ENCODE measurements at places on chromosomes 1 and 21.
A peak's percentile ranks its signal among the peaks of the same experiment; 100 is the strongest.

- no peak for DNase-seq
These were observed 481.8 kb downstream of the USP25 start for GRCh38 chr21:16211339-16212303.

DNA sequence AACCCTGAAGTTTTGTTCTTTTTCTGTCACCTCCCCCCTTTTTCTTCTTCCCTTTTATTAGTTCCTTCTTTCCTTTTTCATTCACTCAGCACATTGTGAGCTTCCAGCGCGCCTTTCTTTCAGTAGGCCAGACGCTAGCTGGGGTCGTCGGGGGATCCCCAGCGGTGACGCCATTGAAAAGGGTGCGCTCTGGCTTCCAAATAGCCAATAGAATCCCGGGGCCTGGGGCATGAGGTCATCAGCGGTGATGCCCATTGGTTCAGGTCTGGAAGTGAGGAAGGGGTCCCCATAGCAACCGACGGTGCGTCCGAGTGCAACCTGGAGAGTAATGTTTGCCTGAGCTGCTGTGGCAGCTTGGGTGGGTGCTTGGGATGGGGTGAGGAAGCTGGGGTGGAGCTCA, 6.9 kb upstream of the EFNA3 start:
- no peak for DNase-seq

GRCh38 chr1:2874607-2875480, 73.4 kb upstream of the TTC34 start:
- DNase-seq = no peak

GRCh38 chr1:178457651-178458050, 39.1 kb downstream of the CLEC20A start:
- DNase-seq = no peak

DNA sequence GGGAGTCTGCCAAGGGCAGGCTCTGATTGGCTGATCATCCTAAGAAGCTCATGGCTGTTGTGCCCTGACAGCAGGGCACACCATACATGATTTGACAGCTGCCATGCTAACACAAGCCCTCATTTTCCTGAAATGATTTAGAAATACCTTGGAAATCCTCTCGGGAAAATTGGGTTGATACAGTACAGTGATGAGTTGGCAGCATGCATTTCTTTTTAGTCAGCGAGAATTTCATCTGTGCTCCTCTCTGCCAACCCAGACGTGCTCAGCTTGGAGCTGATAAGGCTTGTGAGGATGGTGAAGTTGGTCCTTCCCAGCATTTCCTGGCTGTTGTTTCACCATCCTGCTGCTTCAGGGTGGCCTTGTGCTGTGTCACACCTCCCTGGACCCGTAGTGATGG, 22.6 kb upstream of the KCNQ4 start:
- no peak for DNase-seq

DNA sequence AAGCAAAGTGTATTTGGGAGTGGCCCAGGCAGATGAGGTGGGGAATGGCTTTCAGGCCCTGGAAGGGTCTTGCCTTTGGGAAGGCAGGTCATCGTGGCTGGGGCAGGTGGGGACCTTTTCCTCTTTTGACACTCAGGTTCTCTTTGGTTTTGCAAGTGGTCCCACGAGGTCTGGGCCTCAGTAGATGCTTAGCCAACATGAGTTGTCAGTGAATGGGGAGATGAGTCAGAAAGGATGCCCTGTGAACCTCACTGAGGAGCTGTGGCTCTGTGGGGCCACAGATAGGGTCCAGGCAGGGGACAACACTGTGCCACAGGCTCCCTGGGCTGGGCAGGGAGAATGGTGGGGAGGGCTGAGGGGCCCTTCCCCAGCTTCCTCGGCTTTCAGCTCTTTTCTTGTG, 19.0 kb downstream of the ARHGEF10L start:
- DNase-seq = no peak

DNA sequence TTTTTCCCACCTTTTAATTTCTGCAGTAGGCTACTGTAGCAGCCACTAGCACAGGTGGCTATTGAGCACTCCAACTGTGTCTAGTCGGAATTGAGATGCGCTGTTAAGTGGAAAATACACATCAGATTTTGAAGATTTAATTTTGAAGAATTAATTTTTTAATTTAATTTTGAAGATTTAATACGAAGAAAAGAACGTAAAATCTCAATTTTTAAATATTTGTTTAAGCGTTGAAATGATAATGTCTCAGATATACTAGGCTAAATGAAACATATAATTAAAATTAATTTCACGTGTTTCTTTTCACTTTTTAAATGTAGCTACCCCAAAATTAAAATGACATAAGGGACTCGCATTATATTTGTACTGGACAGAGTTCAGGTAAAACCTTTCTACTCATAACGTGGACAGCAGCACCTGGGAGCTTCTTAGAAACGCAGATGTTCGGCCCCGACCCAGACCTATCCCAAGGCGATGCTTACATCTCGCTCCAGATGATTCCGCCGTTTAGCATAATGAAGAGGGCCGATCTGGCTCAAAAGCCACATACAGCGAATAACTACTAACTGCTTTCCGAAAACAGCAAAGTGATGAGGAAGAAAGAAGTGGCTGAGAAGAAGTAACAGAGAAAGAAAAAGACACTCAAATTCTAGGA, 717 bp downstream of the CRYZL1 start:
- no peak for DNase-seq

- DNase-seq = no peak
These were observed 578.3 kb upstream of the NR5A2 start for GRCh38 chr1:199449221-199449620.

- no peak for DNase-seq
These were observed 43.9 kb upstream of the SAMSN1 start for GRCh38 chr21:14589855-14590563.

DNA sequence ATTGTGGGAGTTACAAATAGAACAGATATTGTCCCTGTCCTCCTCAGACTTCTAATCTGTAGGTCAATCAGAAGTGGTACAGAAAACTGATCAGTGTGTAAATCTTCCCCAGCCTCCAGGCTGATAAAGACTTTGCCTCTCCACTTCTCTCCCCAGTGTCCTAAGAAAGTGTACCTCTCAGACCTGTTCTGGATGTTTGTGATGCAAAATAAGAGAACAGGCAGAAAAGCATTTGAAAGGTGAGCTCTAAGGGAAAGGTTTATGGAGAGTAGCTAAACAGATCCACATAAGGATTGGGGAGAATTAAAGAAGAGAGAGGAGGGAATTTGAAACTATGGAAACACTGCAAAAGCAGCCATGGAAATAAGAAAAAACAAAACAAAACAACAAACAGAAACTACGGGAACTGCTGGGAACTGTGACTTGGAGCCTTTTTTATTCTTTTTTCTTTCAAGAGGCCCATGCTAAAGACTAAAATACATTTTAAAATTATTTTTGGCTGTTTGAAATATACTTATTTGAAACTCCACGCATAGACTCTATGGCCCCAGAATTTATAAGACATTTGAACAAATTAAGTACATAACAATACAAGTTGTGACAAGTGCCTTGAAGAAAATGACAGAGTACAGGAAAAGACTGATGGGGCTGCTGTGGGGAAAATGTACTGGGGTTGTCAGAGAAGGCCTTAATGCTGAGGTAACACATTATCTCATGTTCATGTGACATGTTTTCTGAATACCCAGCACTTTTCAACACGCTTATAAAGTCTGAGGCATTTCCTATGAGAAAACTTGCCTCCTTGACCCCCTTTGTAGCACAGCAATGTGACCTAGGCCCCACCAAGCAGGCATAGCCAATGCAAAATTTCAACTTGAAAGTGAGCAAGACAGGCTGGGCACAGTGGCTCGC, 51.2 kb downstream of the TRAF5 start:
- DNase-seq = no peak

DNA sequence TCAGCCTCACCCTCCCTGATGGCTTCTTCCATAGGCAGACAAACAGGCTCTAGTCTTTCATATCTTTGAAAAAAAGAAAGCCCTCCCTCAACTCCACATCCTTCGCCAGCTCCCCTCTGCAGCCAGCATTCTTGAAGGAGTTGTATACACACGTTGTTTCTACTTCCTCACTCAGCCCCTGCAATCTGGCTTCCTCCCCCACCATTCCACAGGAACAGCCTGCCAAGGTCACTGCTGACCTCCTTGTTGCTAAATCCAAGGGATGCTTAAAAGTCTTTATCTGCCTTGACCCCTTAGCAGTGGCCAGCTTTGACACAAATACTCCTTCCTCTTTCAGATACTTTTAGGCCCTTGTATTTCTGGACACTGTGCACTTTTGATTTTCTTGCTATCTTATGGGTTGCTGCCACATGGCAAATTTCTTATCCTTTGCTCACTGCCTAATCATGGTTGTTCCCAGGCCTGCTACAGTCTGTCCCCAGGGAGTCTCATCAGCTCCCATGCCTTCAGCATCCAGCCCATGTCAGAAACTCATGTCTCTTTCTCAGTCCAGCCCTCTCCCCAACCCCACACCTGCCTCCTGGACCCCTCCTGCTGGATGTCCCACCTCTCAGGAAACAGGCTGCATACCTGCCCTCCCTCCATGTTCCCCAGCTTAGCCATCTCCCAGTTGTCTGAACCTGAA, 8.3 kb downstream of the FAM229A start:
- no peak for DNase-seq

DNA sequence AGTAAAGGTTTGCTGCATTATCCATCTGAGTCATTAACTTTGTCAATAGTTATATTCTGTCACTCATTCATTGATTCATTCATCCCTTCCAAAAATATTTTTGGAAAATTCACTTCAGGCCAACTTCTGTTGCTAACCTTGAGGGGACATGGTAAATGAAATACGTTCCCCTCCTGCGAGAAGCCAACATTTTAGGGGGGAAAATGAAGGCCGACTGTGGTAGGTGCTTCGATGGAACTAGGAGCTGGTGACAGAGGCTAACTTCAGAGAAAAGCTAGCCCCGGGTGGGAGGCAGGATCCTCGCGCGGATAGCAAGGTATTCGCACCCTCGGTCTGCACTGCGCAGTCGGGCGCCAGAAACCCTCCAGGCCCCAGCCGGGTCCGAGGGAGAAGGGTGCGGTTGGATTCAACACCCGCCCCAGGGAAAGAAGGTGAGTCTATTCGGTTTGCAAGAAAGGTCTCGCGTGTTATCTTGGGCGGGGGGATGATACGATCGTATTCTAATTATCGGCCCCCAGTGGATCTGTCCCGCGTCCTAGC, 646 bp upstream of the RRP15 start:
- DNase-seq = no peak

GRCh38 chr1:244114892-244115291, 63.8 kb downstream of the ZBTB18 start:
- DNase-seq = no peak

DNA sequence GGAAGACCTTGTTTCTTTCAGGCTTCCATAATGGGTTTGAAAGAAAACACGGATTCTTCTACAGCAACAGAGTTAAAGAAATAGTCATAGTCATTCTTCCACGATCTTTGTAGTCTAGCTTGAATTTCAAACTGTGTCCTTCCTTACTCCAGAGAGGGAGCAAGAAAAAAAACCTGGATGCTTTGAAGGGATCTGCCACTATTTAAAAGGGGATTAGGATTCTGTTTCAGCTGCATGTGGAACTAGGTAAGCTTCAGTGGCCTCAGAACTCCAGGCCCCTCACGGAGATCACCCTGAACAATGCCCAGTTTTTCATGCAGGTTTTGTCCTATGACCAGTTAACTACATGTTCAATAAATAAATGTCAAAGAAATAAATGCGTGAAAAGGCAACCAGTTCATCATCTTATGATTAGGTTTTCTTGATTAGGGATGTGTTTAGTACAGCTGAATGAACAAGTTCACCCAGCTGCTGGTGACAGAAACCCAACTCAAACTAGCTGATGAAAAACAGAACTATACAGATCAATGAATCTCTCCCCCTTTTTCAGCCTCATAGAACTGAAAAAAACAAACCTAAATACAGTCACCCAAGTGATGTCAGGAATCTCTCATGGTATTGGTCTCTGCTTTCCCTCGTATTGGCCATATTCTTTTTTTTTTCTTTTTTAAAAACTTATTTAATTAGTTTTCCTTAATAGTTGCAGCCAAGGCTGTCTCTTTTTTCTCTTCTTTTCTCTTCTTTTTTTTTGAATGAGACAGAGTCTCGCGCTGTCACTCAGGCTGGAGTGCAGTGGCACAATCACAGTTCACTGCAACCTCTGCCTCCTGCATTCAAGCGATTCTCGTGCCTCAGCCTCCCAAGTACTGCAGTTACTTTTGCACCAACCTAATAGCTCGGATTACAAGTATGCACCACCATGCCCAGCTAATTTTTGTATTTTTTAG, 14.6 kb upstream of the MPZL1 start:
- no peak for DNase-seq

DNA sequence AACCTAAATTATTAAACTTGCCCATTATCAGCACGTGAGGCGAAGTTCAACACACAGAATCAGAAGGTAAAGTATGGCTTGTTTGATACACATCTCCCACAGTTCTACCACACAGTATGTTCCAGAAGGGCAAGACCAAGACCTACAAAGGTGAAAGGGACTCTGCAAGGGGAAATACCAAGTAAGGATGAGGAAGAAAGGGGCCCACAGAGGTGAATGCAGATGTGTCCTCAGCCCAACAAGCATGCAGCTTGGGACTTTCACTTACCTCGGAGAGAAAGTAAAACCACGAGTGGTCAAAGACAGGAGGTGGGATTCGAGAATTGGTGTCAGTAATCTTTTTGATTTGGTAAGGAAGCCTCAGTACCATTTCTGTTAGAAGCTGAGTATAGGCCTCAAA, 85.8 kb downstream of the UBR4 start:
- DNase-seq = peak; percentile 22

DNA sequence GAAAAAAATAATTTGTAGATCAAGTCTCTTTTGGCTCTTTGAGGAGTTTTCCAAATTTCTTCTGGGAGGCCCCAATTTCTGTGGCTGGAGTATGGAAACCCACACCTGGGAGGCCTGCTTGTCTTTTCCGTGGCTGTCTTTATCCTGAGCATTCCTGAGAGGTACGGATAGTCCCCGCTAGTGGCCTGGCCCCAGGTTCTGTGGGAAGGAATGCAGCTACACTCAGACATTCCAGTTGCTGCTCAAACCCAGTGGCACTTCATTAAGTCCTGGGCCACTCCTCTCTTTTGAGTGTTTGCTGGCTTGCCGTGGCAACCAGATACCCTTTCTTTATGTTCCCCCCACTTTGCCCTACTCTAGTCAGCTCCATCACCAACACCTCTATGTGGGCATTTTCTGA, 310.4 kb downstream of the ASTN1 start:
- DNase-seq = no peak

DNA sequence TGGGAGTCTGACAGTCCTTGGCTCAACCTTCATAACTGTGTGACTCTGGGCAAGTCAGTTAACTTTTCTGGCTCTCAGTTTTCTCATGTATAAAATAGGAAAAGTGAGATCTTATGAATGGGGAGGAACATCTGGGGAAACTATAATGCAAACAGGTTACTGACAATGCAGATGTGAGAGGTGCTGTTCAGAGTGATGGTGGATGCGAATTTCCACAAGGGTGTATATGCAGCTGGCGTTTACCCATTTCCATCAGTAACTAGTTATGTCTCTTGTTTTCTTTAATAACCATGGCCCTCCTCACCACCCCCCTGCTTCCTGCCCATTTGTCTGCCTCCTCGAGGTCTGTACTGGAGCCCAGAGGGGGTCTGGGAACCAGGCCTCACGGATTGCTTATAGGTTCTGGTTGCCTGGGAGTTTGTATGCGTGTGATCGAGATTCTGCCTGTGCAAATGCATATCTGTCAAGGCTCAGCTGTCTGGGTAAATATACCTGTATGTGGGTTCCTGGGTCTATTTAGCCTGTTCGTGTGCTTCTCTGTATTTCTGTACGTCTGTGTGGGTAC, 44.4 kb downstream of the AHDC1 start:
- DNase-seq = no peak

- no peak for DNase-seq
These were observed 28.5 kb upstream of the ECE1 start for GRCh38 chr1:21318714-21319159.

Data from stimulated activated CD4-positive, alpha-beta T cell treated with anti-CD3 and anti-CD28 coated beads, Interleukin-1b, Interleukin-23, amount 100 ng/mL, for 48 hours (primary cell).